ENCODE measurements at places on chromosomes 2 and 18.

DNA sequence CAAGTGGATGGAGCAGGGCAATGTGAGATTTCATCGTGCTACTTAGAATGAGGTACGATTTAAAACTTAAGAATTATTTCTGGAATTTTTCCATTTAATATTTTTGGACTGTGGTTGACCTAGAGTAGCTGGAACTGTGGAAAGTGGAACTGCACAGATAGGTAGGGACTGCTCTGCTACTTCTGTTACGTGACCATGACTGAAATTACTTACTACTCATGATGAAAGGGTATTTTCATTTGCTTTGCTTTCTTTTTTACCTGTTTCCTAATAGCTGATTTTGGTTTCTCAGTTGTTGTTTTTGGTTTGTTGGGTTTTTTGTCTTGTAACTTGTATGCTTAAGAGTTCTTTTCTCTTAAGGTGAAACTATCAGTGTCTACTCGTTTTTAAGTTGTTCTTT, 11.4 kb downstream of the UBE2E3 start:
- DNase-seq = no peak

DNA sequence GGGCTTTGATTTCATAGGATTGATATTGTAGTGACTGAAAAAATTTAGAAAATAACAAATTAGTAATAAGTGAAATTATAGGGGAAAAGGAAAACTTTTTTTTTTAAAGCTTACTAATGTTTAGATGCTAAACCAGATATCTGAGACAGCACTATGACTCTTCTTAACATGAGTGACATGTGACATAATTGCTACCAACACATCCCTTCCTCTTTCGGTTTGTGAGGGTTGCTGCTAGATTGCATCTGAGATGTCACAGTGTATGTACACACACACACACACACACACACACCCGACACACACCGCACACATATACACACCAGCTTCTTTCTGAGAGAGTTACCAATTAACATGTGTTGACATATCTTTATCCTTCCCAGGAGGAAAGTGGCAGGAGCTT, 18.0 kb downstream of the RAPGEF4 start:
- no peak for DNase-seq

DNA sequence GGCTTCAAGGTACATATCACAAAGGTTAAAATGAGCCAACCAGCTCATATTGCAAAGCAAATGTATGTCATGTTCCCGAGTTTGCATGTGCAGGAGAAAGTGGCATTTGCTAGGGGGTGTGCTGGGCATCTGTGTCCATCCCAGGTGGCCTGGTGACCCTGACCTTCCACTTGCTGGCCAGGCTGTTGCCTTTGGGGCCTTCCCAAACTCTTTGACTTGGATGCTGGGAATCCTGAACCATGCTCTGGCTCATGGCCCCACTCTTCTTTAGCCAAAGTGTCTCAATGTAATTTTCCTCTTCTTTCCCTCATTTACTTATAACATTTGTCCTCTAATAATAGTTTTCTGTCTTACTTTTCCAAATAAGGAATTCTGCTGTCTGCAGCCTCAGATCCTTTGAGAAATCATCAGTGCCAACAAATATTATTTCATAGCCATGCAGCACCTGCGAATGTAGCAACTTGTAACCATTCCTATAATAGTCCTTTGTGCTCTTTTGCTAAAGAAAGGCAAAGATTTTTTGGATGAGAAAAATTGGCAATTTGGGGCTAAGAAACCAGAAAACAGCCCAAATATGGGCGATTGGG, 64.2 kb downstream of the MTCL1 start:
- DNase-seq = no peak

- DNase-seq = no peak
Observed at GRCh38 chr18:36568487-36568886, 260.3 kb downstream of the TPGS2 start.

- no peak for DNase-seq
Observed at GRCh38 chr18:58113337-58113736, 69.3 kb downstream of the NEDD4L start.

- no peak for DNase-seq
Observed at GRCh38 chr2:152409386-152410164, 74.6 kb downstream of the FMNL2 start.
